ENCODE measurements at places on chromosomes 2 and 18.

DNA sequence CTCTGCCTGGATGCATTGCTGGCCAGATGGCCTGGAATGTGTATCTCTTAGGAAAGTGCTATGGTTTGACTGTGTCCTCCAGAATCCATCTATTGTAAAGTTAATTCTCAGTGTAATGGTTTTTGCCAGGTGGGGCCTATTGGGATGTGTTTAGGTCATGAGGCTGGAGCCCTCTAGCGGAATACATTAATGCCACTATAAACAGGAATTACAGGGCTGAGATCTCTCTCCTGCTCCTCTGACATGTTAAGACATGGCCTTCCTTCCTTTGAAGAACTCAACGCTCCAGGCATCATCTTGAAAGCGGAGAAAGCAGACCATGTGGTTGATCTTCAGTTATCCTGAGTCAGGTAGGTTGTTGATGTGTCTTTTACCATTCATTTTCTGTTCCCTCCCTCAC, 276.4 kb downstream of the RPIA start:
- no peak for DNase-seq

DNA sequence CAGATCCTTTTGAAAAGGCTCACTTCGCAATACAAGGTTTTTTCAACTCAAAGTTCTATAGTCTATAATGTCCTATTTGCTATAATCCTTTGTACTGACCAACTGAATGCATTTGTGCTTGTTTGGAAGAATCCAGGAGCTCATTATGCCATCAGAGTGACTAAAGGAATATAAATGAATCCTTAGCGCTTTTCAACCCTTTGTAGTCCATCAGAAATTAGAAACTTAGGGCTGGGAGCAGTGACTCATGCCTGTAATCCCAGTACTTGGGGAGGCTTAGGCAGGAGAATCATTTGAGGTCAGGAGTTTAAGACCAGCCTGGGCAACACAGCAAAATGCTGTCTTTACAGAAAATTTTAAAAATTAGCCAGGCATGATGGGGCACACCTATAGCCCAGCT, 330.2 kb upstream of the CHAC2 start:
- DNase-seq = no peak

DNA sequence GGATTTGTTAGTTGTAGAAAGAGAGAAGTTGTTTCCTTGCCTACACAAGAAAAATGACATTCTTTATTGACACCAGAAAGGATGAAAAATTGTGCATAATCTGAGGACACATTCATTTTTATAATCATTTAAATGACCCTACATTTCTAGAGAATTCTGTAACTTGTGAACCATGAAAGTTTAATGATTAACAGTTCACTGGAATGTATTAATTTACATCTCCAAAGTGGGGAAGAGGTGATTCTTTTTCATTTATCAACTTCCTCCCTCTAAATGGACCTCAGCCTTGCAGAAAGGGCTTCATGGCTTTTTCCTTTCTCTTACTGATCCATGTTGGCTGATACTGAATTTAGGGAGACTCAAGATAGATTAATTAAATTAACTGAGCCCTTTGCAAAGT, 565.2 kb upstream of the LINC00305 start:
- no peak for DNase-seq

DNA sequence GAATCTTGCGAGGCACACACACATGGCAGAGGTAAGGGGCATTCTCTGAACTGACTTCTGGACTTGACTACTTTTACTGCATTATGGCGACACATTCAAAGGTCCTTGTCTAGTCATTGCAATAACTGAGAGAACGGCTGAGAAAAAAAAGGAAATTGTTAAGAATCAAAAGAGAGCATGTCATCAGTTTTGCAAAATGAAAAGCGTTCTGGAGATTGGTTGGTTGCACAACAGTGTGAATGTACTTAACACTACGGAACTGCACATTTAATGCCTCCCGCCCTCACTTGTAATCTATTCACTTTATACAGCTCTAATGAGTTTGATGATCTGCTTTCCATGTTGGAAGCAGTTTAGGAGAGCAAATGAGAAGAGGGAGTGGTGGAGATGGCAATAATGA, 68.5 kb upstream of the NFU1 start:
- DNase-seq = no peak

- DNase-seq = no peak
Measured at GRCh38 chr2:181602017-181602416, 54.9 kb downstream of the CERKL start.

- DNase-seq = no peak
Measured at GRCh38 chr2:72981536-72981935, 64.2 kb downstream of the EMX1 start.

GRCh38 chr2:170878505-170878904, 50.5 kb upstream of the GORASP2 start:
- DNase-seq = no peak

DNA sequence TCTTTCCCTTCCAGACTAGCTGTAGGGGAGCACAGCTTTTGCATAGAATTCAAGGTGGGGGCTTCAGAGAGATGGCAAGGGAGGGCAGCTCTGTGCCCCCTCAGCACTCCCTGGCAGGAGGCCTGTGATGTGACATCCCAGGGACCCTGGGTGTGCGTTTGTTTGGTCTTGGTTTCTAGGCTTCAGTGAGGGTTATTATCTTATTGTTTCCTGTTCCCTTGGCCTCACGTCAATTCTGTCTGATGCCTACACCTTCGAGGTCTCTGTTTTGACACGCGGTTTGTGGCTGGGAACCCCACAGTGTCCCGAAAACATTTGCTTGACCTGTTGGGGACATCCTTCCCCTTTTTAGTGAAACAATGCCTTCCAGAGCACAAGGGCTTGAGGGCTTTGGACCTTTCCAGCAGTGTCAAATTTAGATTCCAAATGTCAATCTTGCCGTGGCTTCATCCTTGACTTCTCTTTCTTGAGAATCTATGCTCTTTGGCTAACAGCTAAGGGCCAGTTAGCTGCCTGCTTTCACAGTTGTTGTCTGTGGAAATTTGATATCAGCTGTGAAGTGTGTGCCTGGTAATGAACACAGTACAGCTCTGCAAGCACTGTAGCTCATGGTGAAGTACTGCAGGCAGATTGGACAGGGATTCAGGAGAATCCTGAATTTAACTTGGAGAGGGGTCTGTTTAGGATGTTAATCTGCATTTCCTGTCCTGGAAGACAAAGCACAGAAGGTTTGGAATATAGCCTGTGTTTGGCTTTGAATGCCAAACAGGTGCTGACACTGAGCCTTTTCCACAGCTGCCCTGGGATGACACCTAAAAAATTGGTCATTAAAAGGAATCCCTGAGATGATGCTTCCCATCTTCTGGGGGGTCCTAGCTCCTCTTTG, 108.2 kb upstream of the CXCR4 start:
- peak; percentile 18 for DNase-seq

DNA sequence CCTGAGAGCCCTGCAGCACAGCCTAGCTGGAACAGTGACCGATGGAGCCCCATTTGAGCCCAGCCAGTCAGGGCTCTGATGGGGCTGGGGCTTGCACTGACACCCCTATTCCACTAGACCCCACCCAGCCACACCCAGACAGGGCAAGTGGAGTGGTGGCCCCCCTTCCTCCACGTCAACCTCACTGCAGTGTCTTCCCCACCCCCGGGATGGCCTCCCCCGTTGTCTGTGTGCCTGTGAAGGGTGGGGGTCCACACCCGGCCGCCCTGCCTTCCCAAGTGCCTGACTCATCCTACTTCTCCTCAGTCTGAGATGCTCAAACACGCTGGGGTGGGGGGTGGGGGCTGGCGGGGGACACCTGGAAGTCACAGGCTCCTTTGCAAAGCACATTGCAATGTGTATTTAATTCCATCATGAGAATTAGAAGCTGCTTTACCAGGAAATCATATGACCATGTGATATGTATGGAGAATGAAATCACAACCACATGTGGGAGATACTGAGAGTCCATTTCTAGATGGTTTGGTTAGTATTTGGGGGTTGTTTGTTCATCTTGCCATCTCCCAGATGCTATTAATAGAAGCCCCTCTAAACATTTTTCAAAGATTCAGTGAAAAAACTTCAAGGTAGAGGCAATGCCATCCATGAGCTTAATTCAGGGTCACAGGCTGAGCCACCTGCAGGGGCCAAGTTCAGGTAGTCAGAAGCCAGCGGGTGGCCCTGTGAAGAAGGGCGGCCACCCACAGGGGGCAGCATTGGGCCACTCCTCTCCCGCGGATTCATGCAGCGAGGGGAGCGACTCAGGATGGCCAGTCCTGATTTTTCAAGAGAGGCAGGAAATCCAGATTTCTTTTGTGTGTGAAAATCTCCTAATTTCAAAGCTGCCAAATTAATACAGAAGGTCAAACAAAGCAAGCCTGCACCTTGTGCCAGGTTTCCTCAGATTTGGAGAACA, 22.7 kb upstream of the GMPPA start:
- no peak for DNase-seq

GRCh38 chr18:80130555-80130954, 21.5 kb downstream of the ADNP2 start:
- DNase-seq = no peak

GRCh38 chr18:14949800-14950664, 202.1 kb downstream of the ANKRD30B start:
- DNase-seq = no peak

- DNase-seq = no peak
Measured at GRCh38 chr2:166170356-166170755, 42.5 kb upstream of the SCN1A start.

- DNase-seq = no peak
Measured at GRCh38 chr2:142716463-142717242, 160.8 kb upstream of the KYNU start.
